Amygdala (tissue), 56 donors: ENCODE measurements at places on chromosomes 3 and 15.
A peak's percentile ranks its signal among the peaks of the same experiment; 100 is the strongest.

GRCh38 chr3:51622413-51622812 lies 48.6 kb upstream of the TEX264 start:
- DNase-seq = no peak

DNA sequence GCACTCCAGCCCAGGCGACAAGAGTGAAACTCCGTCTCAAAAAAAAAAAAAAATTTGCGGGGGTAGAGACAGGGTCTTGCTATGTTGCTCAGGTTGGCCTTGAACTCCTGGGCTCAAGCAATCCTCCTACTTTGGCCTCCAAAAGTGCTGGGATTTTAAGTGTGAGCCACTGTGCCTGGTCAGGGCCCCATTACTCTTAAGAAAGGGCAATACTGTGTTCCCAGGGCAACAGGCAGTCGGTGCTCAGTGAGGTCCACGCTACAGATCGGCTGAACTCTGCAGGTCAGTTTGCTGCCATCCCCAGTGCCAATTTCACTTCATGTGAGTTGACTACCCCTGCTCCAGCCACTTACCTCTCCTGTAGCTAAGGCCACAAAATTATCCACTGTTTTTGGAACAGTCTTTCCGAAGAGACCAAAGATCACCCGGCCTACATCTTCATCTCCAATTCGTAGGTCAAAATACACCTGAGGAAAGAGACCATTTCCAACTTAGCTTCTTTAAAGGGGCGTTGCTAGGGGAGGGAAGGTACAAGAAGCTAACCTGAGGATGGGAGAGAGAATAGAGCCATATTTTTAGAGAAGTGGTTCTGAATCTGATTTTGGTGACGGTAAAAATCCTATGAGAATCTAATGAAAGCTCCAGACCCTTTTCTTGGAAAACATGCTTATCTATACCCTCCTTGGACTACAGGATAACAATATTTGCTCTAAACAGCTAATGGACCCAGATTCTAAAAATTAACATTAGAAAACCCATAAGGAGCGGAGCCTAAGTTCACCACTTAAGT lies 939 bp downstream of the PPIB start:
- no peak for DNase-seq

DNA sequence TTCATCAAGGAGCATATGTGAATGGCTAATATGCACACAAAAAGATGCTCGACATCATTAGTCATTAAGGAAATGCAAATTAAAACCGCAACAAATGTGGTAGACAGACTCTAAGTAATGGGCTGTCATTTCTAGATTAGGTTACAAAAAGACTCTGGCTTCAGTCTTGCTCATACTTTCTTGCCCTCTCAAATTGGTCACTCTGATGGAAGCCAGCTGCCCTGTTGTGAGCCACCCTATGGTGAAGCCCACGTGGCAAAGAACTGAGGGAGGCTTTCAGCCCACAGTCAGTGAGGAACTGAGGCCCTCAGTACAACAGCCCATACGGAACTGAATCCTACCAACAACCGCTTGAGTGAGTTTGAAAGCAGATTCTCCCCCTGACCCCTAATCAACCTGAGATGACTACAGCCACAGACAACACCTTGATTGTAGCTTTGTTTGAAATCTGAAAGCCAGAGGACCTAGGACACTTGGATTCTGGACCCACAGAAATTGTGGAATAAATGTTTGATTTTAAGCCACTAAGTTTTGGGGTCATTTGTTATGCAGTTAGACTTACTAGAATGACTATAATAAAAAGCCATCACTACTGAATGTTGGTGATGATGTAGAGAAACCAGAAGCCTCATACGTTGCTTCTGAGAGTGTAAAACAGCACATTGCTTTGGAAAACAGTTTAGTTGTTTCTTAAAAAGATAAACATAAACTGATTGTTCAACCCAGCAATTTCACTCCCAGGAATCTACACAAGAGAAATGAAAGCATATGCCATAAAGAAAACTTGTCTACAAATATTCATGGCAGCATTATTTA lies 45.7 kb downstream of the EHHADH start:
- DNase-seq = no peak

DNA sequence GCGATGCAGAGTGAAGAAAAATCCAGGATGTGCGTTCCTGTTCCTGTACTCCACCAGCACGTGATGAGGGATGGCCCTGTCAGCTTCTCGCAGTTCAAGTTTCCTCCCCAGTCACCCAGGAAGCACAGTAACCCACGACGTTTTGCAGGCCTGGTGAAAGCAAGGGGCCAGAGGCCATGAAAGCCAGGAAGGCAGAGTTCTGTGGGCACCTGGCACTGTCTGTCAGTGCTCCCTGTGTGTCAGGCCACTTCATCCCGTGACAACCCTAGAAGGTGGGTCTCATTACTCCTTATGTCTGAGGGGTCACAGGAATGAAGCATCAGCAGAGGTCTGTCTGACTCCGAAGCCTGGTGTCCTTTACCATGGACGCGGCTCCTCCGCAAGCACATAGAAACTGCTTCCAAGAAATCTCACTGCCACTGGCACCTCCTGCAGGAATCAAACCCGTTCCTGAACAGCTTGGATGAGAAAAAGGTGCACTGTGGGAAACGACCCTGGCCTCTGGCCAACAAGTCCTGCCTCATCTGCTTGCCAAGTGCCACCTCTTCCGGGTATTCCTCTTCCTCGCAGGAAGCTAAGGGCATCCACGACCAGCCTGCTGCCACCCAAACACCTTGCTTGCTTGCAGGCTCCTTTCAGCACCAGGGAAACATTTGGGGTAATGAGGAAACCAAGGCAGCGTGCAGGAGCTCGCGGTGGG lies 14.6 kb downstream of the RAB43 start:
- no peak for DNase-seq

GRCh38 chr3:190197346-190197763 lies 76.7 kb upstream of the P3H2 start:
- no peak for DNase-seq

DNA sequence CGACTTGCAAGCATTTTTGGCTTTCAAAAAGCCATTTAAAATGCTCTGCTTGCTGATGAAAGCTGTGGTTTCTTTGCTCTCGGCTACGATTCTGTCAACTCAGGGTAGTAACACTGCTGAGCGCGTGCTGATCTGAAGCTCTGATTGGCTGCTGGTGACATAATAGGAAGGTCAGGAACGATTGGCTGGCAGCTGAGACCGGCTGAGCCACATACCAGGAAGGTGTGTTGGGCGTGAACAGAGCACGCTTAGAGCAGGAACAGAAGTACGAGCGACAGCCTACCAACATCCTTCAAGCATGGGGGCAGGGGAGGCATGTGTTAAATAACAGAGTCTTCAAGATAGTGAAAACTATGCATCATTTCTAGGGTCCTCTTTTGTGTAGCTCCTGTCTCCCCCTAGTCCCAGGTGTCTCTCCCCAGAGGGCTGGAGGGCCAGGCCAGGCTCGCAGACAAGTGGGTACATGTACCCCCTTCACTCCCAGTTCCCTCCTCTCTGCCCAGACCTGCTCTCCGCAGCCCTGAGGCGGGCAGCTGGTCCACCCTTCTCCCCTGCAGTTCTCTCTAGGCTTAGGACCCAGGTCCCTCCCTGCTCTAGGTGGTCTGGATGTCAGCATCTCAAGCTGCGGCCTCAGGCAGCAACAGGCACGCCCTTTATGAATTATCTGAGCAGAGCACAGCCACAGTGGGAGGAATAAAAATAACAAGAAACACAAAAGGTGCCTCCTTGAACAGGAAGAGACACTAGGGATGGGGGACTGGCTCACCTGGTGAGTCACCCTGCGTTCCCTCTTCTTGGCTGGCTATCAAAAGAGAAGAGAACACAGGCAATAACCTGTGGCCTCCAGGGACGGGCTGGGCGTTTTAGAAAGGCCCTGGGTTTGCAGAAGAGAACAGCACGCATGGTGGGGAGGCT lies 76.0 kb downstream of the TAMM41 start:
- DNase-seq = peak; percentile 50

- DNase-seq = no peak
These were observed 722.9 kb upstream of the CFAP20DC start for GRCh38 chr3:59772416-59773408.

DNA sequence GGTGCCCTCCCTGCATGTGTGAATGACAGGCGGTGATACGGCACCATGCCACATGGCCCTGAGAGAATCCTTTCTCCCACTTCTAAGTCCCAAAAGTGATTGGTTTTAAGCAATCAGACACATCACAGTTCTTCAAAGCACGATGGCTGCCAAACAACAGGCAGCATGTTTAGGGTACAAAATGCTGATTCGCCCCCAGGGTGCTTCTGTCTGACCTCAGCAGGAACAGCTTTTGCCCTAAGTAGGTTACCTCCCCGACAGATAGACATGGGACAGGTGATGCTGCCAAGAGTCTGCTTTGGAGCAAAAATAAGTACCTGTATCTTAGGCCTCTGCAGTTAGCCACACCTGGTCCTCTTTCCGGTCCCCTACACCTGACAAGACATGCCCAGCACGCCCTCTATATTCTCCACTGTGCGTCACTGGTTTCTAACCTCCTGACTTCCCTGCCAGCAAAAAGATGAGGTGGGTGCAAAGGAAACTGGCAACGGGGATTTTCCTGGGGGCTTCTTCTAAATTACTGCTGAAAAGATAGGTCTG lies 549.8 kb downstream of the FOXP1 start:
- DNase-seq = no peak

DNA sequence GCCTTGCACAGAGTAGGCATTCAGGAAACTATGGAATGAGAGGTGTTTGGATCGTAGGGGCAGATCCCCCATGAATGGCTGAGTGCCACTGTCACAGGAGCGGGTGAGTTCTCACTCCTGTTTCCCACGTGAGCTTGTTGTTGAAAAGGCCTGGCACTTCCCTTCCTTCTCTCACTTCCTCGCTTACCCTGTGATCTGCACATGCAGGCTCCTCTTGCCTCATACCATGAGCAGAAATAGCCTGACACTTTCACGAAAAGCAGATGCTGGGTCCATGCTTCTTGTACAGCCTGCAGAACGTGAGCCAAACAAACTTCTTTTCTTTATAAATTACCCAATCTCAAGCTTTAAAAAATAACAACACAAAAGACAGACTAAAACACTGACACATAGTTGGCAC lies 55.4 kb downstream of the AGBL1 start:
- no peak for DNase-seq

DNA sequence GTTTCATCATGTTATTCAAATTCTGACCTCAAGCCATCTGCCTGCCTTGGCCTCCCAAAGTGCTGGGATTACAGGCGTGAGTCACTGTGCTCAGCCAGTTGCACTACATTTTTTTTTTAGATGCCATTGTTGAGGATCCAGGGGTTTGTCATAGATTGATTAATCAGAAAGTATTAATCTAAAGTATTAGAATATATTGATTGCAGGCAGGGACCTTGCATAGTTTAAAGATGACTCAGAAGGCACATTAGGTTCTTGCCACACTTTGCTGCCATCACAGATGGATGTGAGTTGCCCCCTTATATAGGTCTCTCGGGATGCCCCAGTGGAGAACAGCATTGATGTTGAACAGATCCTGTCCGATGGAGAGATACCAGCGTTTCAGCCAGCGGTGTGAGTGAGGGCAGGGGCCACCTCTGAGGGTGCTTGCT lies 41.1 kb downstream of the IGF1R start:
- DNase-seq = no peak

DNA sequence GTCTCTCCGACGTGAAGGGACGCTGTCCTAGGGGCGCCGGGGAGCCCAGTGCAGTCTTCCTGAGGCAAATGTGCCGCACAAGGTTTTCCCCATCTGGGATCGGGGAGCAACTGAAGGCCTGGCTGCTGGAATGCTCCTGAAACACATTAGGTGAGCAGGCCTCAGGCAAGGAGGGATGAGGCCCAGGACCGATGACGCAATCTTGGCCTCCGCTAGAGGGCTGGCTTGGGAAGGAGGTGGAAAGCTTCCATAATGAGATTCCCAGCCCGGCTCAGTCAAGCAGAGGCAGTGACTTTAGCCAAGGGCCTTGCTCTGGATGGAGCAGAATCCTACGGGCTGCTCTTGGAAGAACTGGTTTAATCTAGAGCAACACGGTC lies 50.8 kb downstream of the CPN2 start:
- no peak for DNase-seq

DNA sequence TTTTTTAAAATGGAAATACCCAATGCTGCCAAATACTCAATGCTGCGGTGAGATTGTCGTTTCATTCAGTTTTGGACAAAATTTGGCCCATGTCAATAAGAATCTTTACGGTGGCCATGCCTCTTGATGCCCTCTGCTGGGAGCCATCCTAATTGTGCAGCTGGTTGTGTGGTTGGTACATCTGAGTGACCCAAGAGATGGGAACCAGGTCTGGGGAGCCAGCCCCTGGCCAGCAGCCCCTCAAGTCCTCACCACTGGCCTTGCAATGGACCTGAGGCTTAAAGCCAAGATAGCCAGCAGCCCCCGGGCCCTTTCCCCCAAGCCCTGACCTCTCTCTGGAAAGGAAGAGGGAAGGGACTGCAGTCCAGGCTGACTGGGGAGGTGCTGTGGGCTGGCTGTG lies 36.4 kb upstream of the ESYT3 start:
- no peak for DNase-seq

DNA sequence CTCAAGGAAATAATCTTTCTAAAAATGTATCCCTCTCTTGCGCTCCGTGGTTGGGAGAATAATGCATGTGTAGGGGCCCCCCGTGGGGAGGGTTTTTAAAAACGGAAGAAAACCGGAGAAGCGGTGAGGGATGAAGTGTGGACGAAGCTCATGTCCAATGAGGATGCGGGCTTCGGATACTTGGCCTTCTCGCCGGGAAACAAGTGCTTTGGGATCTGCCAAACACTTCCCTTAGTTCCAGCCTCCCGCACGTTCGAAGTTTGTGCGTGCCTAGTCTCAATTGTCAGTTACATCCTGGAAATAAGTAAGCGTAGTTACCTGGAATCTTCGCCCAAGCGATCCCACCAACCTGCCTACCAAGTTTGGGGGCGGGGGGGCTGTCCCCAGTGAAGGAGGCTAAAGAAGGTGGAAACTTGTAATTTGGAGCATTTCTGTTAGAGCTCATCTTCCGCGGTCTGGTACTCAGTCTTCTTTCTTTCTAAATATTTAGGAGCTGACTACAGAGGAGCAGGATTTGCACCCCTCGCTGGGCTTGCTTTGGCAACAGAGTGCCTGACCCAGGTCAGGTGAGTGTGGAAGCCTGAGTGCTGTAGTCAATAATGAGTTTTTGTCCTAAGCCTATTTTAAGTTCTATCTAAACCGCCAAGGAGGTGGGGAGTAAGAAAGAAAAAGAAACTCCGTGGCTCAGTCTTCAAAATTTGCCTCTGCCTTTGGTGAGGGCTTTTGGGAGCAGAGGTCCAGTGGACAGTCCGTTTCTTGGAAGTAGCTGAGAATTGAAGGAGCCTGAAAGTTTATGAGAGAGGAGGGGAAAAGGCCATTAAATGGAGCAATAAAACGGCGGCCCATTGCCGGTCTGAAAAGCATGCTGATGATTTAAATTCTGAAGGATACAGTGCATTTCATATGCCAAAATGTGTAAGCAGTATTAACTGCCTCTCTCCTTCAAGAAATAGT lies 1.1 kb downstream of the ITPR1 start:
- no peak for DNase-seq

GRCh38 chr3:32972482-32973146 lies 21.2 kb downstream of the CCR4 start:
- no peak for DNase-seq
